ENCODE measurements at places on chromosomes 1 and 21.

- DNase-seq = no peak
These were observed 69.8 kb downstream of the MPZL1 start for GRCh38 chr1:167791281-167792187.

GRCh38 chr1:70364439-70364838, 9.9 kb upstream of the ANKRD13C start:
- DNase-seq = no peak

DNA sequence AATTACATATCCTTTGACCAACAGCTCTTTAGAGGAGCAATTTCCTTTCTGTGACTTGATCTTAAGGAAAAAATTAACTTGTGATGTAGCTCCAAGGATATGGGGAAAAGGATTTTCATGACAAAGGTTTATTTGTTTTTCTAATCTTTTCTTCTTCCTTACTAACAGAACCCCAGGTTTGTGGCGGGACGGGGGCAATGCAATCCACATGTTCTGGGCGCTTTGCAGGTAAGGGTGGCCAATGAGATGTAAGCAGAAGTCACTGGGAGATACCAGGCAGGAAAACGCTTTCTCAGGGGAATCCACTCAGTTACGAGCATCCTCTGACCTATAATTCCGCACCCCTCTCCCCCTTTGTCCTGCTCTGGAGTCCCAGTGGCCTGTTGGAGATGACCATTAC, 122.0 kb downstream of the MRPS6 start:
- DNase-seq = no peak

DNA sequence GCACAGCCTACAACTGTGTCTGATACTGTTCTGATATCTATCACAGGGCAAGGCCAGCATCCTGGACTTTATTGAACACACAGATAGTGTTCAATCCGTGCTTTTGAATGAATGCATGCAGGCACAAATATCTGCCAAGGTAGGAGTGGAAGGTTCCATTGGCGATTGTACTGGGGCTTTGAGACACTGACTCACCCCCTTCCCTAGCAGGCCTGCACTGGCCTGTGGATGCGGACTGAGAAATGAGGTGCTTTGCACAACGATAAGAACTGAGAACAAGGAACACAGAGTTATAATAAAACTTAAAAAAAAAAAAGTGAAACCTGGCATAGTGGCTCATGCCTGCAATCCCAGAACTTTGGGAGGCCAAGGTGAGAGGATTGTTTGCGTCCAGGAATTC, 62.4 kb upstream of the NGF start:
- no peak for DNase-seq

- DNase-seq = no peak
These were observed 14.1 kb downstream of the PIK3C2B start for GRCh38 chr1:204480515-204480914.

GRCh38 chr1:171206204-171206977, 21.3 kb downstream of the FMO2 start:
- no peak for DNase-seq

GRCh38 chr1:41811051-41811795, 107.5 kb downstream of the HIVEP3 start:
- no peak for DNase-seq

GRCh38 chr1:6495041-6495441, 3.6 kb upstream of the PLEKHG5 start:
- DNase-seq = no peak

- no peak for DNase-seq
These were observed 23.0 kb upstream of the EPHA2 start for GRCh38 chr1:16178596-16179497.

GRCh38 chr1:208681878-208682663, 437.9 kb upstream of the PLXNA2 start:
- no peak for DNase-seq

DNA sequence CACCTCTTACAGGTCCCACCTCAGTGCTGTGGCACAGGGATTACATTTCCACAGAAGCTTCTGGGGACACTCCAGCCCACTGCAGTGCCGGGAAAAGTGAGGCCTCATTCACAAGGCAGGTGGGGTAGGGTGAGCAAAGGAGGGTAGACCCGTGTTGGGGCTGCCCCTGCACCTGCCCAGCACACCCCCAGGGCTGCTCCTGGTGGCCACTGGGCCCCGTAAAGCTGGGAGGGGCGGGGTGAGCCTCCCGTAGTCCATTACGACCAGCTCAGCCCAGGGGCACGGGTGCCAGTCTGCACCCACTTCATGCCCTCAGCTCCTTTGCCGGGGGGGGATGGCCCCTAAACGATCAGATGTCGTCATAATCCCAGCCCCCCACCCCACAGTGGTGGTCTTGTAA, 39.5 kb downstream of the AJAP1 start:
- DNase-seq = no peak

DNA sequence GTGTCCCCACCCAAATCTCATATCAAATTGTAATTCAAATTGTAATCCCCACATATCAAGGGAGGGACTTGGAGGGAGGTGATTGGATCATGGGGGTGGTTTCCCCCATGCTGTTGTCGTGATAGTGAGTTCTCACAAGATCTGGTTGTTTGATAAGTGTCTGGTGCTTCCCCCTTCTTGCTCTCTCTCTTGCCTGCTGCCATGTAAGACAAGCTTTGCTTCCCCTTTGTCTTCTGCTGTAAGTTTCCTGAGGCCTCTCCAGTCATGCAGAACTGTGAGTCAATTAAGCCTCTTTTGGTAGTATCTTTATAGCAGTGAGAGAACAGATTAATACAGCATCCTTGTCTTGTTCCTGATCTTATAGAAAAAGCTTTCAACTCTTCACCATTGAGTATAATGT, 6.5 kb upstream of the LRRC39 start:
- no peak for DNase-seq

- no peak for DNase-seq
These were observed 127.2 kb downstream of the MACF1 start for GRCh38 chr1:39331647-39332046.

- no peak for DNase-seq
These were observed 112.0 kb downstream of the UBE2U start for GRCh38 chr1:64315402-64315801.

All from stimulated activated CD8-positive, alpha-beta memory T cell treated with anti-CD3 and anti-CD28 coated beads, Interleukin-7, amount 100 ng/mL, for 48 hours (primary cell).